Heart right ventricle (tissue), 16 donors: ENCODE measurements at places on chromosomes 16 and 17.

- DNase-seq: peak; percentile 54
Measured at GRCh38 chr17:63946440-63947363, 14.6 kb upstream of the CD79B start.

DNA sequence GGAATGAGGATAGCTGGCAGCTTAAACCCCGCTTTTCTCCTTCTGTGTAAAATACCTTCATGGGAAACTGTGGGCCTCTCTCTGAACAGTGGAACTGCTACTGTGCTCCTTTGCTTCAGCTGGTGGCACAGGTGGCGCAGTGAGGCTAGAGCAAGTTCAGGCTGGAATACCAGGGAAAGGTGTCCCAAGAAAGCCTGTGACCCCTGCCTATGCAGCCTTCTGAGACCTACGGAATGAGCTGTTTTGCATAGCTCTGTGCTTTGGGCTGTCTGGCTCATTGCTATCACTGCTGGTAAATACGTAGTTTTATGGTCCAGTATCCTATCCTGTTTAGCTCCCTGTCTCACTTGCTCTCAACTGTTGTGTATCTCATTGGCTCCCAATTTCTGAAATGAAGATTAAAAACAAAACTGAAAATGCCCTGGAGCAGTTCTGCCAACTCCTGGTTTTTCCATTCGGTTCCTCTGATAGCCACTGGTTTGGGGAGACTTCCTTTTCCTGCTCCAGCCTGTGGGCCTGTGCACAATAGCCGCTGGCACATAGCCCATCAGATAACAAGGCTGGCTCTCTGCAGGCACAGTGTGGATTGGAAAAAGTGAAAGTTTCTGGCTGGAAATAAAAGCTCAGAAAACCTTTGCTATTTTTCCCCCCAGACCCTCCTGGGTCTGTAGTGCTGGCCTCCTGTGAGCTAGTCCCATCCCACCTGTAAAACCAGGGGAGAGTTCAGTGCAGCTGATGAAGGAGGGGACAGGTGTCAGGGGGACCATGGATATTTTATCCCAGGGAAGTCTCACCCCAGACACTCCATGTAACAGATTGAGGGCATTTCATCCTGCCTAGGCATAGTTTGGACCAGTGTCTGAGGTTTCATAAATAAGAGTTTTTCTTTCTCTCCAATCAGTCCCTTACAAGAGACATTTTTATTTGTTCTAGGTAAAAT is 24.0 kb downstream of the LIMD2 start:
- peak; percentile 64 for DNase-seq

GRCh38 chr16:80263181-80263823 is 277.5 kb upstream of the DYNLRB2 start:
- DNase-seq: no peak

GRCh38 chr17:38508954-38509771 is 80.9 kb downstream of the ARHGAP23 start:
- peak; percentile 75 for DNase-seq

DNA sequence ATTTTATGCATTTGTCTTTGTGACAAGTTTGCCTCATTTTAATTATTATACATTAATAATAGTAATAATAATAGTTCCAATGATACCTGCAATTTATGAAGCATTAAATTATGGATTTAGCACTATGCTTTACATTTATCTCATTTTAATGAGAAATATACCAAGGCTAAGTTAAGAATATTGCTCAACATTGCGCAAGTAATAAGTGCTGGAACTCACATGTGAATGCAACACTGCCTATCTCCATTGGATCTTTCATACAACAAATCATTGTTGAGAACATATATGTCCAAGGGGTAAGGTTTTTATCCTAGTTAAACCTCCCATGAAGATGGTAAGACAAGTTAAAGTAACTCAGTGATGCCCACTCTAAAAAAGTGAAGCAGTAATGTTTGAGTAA is 703.7 kb upstream of the SOX9 start:
- DNase-seq: no peak

DNA sequence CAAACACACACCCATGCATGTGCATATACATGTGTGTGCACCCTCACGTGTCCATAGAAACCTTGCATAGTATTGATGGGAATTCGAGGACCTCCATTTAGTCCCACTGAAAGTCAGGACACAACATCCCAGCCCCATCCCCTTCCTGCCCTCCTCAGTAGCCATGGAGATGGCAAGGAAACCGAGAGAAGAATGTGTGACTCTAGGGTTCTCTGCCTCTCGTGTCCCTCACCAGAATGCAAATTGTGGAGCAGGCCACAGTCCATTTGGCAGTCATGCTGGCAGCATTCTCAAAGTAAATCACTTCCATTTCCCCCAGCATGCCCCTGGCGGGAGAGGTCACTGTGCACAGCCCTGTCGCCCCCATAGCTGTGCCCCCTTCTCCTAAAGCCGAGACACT is 141.1 kb downstream of the MSI2 start:
- DNase-seq: no peak

DNA sequence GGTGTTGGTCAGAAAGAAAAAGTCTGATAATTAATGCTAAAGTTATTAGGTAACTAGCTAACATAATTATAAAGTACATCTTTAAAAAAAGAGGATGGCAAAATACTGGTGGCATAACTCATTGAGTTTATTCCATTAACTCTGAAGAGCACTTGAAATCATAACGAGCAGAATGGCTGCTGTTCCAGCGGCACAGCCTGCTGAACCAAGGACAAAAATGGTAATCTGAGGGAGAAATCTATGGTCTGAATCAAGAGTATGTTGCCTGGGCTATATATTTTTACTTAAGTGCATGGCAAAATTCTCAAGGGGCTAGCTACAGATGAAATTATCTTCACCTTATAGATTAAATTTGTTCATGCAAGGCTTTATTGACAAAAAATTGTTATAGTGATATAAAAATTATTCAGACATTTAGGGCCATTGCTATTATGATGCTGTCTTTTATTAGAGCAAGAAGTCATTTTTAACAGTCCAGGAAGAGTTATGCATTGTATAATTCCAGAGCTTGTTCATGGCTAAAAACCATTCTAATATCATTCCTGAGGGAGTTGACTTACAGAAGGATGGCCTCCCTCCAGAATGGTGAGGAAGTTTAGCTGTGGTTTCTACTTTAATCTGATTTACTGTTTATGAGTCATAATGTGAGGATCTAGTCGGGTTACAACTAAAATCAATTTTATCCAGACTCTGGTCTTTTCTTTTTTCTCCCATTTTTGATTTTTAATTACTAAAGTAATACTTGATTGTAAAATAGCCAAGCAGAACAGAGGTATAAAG is 41.4 kb upstream of the ANKFN1 start:
- no peak for DNase-seq

- DNase-seq: no peak
Measured at GRCh38 chr17:1224330-1224729, 44.5 kb upstream of the ABR start.

DNA sequence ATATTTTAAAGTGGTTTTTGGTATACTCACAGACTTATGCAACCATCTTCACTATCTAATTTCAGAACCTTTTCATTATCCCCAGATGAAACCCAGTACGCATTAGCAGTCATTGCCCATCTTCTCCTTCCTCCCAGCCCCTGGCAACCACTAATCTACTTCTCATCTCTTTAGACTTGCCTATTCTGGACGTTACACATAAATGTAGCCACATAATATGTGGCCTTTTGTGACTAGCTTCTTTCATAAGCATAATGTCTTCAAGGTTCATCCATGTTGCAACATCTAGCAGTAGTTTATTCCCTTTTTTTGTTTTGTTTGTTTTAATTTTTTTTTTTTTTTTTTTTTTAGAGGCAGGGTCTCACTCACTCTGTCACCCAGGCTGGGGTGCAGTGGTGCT is 28.5 kb upstream of the C17orf107 start:
- no peak for DNase-seq

DNA sequence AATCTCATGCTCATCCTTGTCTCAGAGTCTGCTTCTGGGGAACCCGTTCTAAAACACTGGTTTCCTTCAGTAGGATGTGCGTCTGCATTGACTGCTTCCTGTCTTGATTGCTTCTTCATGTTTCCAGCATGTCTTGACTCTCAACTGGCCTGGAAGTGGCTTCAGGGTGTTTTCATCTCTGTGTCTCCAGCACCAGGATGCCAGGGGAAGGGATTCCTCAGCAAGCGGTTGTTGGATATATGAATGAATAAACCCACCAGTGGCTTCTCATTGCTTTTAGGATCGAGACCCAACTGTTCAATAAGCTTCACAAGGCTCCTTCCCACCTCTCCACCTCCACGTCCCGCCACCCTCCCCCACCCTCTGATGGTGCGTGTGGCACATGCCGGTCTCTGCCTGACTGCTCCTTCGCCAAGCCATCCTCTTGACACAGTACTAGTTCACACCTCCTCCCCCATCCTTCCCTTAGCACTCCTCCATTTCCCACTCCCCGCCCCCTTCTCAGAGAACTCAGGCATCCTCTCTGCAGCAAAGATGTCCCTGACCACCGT is 14.1 kb upstream of the TNS4 start:
- no peak for DNase-seq

DNA sequence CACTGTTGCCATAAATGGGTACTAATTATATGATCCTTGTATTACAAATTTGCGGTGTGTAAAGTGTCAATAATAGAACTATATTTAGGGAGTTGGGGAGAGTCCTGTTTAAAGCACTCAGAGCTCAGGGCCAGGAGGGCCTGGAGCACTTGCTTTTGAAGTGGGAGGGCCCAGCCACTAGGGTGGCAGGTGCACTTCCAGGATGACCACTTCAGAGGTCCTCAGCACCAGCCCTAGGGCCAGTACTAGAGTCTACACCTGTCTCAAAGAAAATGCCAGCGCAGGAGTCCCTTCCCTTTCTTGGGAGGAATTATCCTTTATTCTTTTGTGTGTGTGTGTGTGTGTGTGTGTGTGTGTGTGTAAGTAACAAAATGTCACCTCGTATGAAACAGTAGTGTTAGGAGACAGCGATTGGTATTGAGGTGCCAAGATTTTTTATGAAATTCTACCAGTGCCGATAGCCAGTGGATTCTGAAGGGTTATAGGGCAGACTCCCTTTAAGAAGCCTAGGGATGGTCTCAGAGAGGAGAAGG is 31.9 kb downstream of the MYO18A start:
- DNase-seq: no peak

GRCh38 chr16:30054451-30054850 is 11.1 kb upstream of the ALDOA start:
- DNase-seq: no peak

DNA sequence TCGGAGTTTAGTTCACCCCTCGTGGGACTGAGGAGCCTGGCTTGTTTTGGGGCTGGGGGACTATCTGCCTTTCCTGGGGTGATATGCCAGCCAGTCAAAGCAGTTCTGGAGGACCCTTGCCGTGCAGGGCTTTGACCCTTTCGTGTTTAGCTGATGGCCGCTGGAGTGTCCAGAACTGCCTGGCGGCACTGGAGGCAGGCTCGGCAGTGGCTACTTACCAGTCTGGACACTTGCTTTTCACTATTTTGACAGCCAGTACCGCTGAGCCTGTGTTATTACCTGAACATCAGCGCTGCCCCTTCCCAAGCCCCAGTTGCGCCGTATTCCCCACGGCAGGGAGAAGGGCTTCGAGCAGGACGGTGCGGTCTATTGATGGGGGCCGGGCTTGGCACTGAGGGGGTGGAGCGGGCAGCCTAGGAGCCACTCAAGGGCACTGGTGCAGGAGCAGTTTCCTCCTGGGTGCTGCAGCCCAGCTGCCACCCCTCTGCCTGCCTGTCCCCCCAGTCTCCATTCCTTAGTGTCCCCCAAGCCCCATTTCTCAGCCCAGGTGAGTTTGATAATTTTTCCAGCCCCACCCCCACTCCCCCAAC is 18.6 kb downstream of the CCDC92B start:
- DNase-seq: no peak

GRCh38 chr16:53014287-53014686 is 38.4 kb downstream of the CHD9NB start:
- no peak for DNase-seq

DNA sequence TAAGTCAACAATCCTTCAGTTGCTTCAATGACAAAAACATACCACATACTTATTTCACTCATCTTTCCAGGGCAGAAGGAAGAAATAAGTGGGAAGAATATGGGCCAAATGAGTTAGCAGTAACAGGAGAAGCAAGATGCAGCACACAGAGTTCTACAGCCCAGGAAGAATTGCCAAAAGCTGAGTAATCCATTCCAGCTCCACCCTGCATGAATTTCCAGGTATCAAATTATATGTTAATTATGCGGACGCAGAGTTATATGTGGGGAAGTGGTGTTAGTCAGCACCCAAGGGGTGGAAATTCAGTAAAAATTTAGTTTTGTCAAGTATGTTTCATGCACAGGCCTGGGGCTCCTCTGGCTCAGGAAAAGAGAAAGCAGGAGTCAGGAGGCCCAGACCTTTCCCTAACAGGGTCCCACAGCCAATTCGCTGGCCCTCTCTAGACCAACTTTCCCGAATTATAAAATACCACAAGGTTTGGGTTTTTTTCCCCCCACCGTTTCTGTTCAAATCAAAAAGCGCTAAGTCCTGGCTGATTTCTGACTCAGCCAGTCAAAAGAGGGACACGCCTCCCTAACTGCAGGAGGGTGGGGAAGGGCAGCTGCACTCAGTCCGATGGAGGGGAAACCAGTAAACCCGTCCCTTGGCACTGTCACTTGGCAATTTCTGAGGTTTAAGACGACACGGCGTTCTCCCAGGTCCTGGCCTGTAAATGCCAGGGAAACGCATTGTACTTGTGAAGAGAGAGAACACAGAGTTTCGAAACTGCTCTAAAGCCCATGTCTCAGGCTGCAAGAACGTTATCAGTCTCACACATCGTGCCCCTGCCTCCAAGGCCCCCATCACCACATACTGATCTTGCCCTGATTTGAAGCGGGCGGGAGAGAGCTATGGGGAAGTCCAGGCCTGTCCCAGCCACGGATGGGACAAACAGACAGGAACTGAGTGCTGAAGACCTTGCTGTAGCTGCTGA is 58.1 kb downstream of the ZFHX3 start:
- peak; percentile 51 for DNase-seq

GRCh38 chr16:57308041-57308440 is 23.6 kb upstream of the PLLP start:
- no peak for DNase-seq

DNA sequence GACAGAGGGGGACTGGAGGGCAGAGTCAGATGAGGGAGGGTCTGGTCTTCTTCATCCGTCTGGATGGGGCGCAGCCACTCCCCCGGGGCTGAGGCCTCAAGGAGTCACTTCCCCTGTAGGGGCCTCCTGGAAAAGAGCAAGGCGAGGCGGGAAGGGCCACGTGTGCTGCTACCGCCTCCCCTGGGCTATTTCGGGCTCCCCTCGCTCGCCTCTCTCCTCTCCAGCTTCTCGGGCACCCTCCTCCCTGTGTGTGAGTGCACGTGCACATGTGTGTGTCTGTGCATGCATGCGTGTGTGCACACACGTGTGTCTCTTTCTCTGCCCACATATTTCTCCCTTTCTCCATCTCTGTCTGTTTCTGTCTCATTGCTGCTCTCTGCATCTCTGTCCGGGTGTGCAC is 10.1 kb downstream of the GSG1L start:
- no peak for DNase-seq
